H1 (cell line): ENCODE measurements at places on chromosomes 5 and 9. TPM values are rescaled to one million over a fixed set of nuclear protein-coding genes. Genes with fewer than 3 reads are reported as not detected.

The NR2F1 gene
- 0.17 TPM in 1 of 2 replicates, not detected in the other for polyA plus RNA-seq

The INSL4 gene
- not detected in 2 replicates for polyA plus RNA-seq

The SLC34A1 gene
- not detected in 2 replicates for polyA plus RNA-seq

- no peaks in the 10 kb centered on the region for H3K27me3 ChIP-seq
- peaks cover 7% of the 10 kb centered on the region; the same call in 1 of the 2 replicates for H3K4me1 ChIP-seq
- H3K4me3 ChIP-seq = no peak overlapping the region
- no peak for DNase-seq
- H3K27ac ChIP-seq = no peak overlapping the region
These were observed 9.6 kb upstream of the BICD2 start for GRCh38 chr9:92774274-92774673.
